Endodermal cell (in vitro differentiated cells): ENCODE measurements at places on chromosomes 6 and 20.

- DNase-seq = no peak
Observed at GRCh38 chr6:20061952-20062351, 150.3 kb downstream of the MBOAT1 start.

GRCh38 chr20:33103556-33103955, 24.1 kb downstream of the BPIFB4 start:
- DNase-seq = no peak

DNA sequence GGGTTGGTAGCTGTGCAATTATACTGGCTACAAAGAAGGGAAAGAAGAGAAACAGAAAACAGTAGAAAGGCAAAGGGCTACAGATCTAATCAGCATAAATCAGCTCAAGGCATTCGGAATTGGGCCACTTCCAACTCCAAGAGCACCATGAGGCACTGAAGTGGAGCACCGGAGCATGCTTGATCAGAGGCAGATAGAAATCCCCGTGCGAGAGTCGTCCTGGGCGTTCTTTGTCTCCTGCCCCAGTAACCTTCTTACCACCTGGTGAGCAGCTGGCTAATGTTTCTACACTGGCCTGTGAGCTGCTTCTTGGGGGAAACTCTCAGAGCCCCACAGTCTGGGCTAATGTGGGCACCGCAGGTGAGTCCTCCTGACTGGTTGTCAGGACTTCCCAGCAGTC, 16.7 kb downstream of the NEDD9 start:
- no peak for DNase-seq

DNA sequence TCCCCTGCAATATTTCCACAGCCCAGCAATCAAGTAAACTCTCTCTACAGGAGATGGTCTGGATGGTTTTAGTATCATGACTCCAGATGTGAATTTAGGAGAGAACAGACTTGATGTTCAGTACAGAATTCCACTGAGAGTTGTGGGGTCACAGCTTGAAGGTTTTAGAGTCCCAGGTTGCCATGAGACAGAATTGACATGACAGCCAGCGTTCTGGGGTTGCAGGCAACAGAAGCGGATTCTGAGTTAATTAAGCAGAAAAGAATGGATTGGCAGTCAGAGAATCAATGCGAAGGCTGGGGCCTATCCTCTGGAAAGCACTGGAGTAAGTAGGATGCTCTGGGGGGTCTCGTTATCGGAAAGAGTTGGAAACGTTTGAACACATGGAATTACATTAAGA, 2.4 kb upstream of the KIAA1755 start:
- no peak for DNase-seq

- peak; percentile 26 for DNase-seq
Observed at GRCh38 chr6:168577496-168577895, 136.5 kb downstream of the SMOC2 start.

DNA sequence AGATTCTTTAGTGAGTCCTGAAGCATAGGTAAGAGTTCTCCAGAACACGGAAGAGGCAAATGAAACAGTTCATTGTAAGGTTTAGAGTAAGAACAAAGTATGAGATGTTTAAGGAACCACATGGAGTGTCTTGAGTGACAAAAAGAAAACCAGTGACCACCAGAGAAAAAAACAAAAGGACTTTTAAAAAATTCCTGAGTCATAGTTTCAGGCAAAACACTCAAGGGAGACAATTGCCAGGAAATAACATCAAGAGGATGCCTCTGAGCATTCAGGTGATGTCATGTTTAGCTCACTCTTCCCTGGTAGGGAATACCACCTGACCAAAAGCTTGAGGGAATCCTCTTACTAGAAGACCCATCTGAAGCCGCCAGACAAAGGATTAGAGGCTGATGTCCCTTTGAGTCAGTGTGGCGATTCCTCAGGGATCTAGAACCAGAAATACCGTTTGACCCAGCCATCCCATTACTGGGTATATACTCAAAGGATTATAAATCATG, 110.3 kb downstream of the COL19A1 start:
- DNase-seq = no peak

GRCh38 chr6:132592855-132593254, 3.3 kb upstream of the TAAR5 start:
- DNase-seq = no peak

GRCh38 chr6:164720-165119, 127.6 kb upstream of the DUSP22 start:
- no peak for DNase-seq

DNA sequence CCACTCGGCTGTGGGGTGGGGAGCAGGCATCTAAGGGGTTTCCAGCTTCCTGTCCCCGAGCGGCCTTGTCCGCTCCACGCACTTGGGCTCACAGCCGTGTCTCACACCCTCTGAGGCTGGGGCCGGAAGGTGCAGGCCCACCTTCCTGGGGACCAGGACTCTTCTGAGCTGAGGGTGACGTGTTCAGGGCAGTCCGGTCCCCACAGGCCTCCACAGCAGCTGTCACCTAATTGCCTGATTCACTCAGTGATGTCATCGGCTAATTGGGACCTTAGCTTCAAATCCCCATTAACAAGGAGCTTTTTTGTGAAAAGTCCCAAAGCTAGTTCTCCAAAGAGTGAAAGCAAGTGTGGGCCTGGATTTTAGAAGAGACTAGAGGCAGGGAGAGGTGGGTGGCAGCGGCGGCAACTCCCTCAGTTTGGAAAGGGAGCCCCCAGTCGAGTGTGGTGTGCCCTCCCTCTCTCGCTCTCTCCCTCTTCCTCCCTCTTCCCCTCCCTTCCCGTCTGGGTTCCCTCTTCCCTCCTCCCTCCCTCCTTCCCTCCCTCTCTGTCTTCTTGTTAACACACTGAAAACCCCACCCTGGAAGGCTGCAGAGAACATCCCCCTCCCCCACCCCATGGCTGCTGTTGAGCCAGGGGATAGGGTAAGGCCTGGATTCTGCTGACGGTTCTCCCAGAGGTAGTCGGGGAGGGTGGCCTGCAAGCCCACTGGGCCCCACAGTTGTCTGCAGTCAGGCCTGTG, 39.0 kb downstream of the MYT1 start:
- no peak for DNase-seq

- DNase-seq = no peak
Observed at GRCh38 chr6:170307080-170307545, 555 bp downstream of the FAM120B start.

GRCh38 chr6:82589509-82590206, 226.0 kb downstream of the TPBG start:
- DNase-seq = peak; percentile 75

DNA sequence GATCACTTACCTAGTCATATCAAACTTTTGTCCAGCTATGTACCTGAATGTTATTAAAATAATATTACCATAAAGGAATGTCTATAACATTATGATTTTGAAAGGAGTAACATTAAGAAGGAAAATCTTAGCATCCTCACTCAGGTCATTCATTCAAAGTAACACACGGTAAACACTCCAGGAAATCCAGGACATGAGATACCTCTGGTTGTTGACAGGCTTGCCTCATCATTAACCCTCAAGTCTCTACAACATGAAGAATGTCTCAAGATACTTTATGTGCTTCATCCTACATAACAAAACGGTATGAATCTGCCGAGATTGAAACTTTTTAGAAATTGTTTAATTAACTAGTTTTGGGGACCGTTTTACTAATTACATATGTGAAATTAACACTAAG, 690 bp upstream of the FILIP1 start:
- no peak for DNase-seq

DNA sequence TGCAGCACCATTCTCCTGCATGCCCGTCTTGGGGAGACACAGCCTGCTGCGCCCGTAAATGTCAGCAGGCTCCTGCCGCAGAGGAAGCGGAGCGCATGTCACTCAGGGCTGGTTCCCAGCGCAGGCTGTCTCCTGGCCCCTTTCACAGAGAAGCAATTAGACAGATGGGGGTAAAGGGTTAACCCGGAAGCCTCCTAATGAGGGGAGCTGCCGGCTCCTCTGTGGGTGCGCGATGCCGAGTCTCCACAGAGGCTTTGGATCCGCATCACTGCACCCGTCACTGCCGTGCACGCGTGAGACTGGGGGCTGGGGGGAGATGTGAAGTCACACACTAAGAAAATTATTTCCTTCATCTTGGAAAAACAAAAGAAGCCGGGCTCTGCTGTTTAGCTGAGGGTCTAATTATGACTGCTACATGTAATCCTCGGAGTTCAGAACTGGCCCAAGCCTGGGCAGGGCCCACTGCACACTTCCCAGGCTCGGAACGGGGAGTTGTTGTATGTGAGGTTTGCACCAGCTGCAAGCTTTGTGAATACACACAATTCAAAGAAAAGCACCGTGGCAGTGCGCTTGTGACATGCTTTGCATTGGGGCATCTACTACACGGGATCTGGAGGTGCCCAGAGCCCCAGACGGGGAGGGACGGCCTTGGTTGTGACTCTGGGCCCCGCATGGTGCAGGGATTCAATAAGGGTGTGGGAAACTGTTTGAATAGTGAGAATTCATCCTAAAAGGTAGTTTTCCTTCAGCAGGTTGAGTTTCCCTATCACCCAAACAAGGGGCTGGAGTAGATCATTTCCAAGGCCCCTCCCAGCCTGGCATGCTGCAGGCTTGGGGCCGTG, 331.6 kb downstream of the TAF4 start:
- DNase-seq = no peak

- DNase-seq = no peak
Observed at GRCh38 chr6:149438855-149439254, 38.8 kb downstream of the SUMO4 start.

DNA sequence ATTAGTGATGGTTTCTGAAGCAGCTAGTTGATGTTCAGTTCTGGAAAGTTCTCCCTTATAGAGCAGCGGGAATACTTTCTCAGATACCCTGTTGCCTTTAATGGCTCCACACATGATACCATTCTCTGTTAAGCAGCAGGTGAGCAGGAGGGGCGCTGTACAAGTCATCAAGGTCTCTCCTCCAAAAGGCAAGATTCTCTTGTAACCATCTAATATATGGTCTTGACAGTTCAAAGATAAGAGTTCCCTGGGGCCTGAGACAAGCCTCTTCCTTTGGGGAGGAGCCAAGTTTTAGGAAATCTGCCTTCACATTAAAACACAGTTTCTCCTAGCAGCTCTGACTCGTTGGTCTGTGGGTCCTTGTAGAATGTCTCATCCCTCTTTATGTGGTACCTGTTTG, 258.2 kb downstream of the QKI start:
- no peak for DNase-seq

GRCh38 chr6:68059899-68060298, 575.2 kb upstream of the ADGRB3 start:
- no peak for DNase-seq

DNA sequence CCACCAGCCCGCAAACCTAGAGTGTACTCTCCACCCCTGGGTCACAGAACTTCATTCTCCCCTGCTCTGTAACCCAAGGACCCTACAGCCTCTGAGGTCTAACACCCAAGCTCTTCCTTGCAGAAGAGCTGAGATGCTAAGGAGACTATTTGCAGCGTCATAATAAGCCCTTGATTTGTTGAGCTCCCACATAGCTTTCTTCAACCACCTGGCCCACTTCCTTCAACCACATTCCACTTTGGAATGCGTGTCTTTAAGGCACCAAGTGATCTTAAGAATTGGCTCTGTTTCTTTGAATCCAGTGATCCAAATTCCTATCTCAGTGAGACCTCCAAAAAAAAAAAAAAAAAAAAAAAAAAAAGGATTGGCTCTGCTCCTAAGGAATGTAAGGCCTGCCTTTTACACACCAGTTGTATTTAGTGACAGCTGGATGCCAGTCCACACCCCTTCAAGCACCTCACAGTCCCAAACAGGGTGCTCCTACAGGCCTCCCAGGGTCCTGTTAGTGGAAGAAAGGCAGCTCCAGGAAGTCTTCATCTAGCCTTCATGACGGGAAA, 106.2 kb downstream of the UBE3D start:
- DNase-seq = peak; percentile 70

- peak; percentile 67 for DNase-seq
Observed at GRCh38 chr20:63580796-63581461, 6.9 kb upstream of the HELZ2 start.

- no peak for DNase-seq
Observed at GRCh38 chr6:139338795-139339194, 35.7 kb downstream of the CITED2 start.

DNA sequence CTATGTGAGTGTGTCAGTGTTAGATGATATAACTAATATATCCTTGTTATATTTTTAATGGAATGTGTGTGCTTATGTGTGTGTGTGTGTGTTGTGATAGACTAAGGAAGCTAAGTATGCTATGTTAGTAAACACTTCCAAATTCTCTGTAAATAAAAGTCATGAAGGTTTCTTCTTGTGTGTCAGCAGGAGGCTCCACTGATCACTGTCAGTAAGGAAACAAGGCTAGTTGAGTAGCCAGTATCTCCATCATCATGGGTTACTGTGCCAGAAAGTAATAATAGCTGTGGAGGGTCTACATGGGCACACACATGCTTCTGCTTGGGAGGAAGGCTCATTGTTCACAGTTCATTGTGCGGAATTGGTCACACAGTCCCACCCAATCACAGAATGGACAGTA, 302.8 kb upstream of the RNF217 start:
- peak; percentile 48 for DNase-seq

GRCh38 chr6:210104-210456, 82.2 kb upstream of the DUSP22 start:
- DNase-seq = no peak

DNA sequence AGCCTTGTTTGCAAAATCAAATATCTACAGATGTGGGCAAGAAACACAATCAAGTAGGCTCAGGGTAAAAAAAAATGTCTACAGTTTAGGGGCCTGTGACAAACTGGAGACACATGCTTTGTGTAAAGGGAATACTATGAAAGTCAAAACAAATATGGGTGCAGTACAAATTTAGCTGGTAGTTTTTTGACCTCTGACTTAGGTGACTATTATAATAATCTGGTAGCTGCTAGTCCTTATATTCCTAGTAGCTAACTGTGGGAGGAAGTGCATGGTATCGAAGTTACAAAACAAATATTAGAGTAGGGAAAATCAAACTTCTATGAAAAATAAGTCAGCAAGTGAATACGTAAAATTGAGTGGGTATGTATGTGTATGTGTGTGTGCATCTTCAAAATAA, 35.4 kb downstream of the CYP24A1 start:
- no peak for DNase-seq

DNA sequence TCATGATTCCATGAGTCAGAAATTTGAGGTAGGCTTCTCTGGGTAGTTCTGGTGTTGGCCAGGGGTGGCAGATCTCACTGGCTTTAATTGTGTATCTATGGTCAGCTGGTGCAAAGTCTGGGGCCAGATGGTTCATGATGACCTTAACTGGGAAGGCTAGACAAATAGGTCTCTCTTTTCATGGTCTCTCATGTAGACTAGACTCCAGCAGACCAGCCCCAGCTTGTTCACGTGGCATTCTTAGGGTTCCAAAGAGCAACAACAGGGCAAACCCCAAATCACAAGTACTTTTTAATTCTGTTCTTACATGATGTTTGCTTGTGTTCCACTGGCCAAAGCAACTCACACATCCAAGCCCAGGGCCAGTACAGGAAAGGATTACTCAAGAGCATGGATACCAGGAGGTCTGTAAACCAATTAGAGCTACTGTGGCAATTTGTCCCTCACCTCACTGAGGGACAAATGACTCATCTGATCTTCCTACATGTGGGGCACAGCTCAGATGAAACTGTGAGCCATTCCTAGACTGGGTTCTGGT, 79.5 kb upstream of the PBOV1 start:
- no peak for DNase-seq

DNA sequence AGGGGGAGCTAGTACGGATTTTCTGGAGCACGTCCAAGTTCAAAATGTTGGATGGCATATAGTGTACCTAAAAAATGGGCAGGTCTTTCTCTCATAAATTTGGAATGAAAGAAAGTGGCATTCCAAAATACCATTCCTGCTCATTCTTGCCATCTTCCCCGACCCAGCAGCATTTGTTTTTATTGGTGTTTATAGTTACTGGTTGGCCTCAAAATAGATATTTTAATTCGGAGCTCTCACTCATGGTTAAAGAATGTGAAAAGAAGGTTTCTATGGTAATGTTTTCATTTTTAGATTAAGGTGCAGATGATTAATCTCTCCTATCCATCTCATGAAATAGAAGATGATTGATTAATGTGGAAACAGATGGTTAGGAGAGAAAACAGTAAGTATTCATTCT, 204.5 kb downstream of the HIVEP2 start:
- DNase-seq = no peak
